ENCODE measurements at places on chromosomes 4 and X.

- peak; percentile 6 for DNase-seq
Observed at GRCh38 chrX:19640693-19641374, 125.5 kb upstream of the MAP3K15 start.

GRCh38 chr4:39025552-39026085 lies 6.6 kb downstream of the TMEM156 start:
- no peak for DNase-seq

GRCh38 chr4:134251322-134251721 lies 49.7 kb upstream of the PABPC4L start:
- DNase-seq = no peak

DNA sequence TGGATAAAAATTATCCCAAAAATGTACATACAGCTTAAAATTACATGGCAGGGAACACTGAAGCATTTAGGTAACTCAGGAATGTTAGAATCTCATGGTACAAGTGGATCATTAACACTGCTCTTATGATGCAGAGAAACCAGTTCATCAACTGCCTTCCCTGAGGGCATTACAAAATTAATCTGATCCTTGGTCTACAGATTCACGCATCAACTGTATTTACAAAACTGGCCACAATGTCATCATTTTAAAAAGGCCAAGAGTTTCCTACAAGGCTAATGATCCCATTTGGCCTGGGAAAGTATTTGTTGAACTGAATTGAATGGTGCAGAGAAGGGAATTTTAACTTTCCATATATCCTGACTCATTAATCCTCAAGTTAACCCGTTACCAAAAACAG lies 84.6 kb downstream of the TSPAN5 start:
- no peak for DNase-seq

GRCh38 chr4:54063229-54063628 lies 1.2 kb downstream of the CHIC2 start:
- no peak for DNase-seq

- DNase-seq = no peak
Observed at GRCh38 chrX:72349190-72349589, 43.5 kb upstream of the CITED1 start.

DNA sequence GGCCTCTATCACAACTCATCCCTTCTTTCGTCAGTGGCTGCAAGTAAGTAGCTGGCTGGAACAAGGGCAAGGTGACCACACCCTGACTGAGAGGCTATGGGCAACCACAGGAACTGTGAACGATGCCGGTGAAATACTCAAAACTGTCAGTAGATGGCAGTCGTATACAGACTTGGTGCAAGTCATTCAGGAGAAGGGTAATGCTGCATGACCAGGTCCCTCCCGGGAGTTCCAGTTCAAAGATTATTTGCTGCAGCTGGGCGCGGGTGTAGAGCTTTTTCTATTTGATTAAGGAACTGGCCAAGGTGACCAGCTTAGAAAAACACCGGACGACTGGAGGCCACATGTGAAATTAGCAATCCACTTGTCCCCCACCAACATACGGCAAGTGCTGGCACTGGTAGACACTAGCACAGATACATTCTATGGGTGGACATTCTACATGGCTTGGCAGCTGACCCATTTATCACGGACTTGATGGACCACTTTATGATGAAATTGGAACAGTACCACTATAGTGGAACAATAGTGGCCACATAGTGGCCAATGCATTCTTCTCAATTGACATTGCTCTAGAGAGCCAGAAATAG lies 726.6 kb downstream of the TRAM1L1 start:
- peak; percentile 37 for DNase-seq

DNA sequence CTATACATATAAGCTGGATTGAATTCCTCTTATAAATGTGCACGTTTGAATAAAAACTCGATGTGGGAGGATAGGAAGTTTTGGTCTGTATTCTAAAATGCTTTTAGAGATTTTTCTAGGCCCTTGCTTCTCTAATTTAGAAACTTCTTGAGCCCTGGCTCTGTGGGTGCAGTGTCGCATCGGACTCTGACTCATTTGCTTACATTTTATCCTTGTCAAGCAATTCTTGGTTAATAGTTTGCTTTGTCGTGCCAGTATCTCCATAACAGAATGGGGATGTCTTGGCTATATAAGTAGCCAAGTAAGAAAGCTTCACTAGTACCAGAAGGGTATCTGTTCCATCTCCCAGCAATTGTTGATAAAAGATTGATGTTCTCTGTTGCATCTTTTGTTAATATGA lies 10.7 kb downstream of the SGMS2 start:
- DNase-seq = no peak

- no peak for DNase-seq
Observed at GRCh38 chr4:128942607-128943006, 133.1 kb downstream of the JADE1 start.

DNA sequence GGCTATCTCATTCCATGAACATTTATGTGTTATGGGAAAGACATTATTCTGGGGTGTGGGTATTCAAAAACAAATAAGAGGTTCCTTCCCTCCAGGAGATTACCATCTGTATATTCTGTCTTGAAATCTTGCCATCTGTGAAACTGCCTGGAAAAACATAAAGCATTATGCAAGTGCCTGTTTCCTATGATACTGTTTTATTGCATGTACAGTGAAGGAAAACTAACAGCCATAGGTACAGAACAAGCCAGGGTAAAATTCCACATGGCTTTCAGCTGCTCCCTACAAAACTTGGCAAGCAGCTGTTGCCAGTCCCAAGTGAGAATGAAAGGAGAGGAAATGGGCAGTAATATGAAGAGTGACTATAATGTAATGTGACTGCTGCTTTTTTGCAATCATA lies 136.0 kb downstream of the GUCY2F start:
- no peak for DNase-seq

DNA sequence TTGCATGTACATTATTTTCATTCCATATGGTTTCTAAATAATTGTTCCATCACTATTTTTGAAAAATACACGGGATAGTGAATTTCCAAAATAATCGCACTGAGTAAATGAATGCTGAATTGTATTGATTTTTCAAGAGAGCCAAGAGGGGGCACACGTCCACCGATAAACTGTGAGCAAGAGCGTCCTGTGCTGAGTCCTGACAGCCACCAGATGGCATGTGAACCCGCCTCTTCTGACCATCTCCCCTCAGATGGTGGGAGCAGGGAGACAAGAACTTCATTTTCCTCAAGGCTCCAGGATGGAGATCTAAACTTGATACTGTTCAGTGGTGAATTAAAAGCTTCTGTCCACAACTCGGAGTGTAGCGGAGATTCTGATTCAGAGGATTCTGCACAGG lies 30.6 kb upstream of the IL9R start:
- DNase-seq = no peak

DNA sequence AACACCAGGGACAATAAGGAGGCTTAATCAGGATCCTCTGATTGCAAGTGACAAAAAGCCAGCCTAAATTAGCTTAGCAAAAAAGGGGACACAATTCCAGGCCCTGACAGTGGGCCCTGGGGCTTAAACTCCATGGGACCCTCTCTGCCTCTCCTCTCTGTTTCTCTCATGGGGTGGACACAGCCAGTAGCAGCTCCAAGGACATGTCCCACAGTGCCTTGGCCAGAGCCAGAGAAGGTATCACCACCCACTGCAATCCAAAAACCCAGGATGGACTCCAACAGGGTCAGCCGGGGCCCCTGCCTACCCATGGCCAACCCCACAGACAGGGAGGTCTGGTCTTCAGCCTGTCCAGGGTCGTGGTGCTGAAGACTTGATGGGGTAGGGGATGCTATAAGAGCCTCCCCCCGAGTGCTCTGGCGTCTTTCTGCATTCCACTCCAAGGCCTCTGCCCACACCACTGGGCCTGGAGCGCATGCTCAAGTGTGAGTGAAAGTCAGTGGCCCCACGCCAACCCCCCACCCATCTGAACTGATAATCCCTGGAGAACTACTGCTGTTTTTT lies 19.7 kb upstream of the PPP2R2C start:
- no peak for DNase-seq

GRCh38 chrX:147875866-147876596 lies 35.7 kb upstream of the FMR1 start:
- DNase-seq = no peak

DNA sequence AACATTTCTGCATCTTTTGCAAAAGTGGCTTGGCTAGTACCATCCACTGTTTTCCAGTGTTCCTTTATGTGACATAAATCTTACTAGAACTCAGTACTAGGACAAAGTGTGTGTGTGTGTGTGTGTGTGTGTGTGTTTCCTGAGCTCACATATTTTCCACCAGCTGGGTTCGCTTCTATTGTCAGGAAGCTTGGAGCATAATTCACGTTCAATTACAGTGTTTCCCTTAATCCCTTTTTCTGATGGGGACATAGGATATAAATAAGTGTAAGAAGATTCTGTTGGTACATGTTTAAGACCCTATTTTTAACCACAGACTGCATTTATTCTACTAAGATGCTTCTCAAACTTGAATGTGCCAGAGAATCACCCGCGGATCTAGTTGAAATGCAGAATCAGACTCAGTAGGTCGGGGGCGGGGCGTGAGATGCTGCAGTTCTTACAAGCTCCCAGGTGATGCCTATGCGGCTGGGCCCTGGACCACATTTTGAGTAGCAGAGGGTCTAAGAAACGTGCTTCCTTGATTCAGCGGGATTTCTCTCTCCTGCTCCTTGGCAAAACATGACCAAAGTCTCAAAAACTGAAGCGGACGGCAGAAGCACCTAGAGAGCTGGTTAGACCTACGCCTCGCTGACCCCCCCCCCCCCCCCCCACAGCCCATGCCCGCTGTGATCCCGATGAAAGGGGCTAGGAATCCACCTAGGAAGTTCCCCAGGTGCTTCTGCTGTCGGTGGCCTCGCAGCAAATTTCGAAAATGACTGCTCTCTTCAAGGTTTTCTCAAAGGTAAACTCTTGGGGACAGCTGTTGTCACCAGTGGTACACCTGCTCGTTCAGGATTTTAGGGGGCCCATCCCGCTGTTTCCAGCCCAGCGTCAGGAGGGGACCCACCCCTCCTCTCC lies 797 bp downstream of the CD99L2 start:
- DNase-seq = no peak

DNA sequence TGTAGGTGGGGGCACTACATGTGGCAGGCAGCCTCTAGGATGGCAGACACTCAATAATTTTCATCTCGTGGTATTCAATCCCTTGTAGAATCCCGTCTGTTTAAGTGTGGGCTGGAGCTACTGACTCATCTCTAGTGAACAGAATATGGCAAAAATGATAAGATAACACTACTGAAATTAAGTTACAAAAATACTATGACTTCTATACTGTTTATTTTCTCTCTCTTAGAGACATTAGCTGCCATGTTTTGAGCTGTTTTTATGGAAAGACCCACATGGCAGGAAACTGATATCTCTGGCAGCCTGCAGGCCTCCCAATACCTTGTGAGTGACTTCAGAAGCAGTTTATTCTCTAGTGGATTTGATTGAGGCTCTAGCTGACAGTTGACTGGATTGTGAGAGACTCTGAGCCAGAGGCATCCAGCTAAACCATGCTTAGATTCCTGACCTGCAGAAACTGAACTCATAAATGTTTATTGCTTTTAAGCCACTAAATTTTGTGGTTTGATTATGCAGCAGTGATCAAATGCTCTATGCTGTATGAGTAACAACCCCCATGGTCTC lies 298.8 kb upstream of the CTSO start:
- no peak for DNase-seq

- DNase-seq = no peak
Observed at GRCh38 chrX:5748586-5749150, 480.0 kb downstream of the NLGN4X start.

GRCh38 chr4:79788884-79789283 lies 284.1 kb downstream of the ANTXR2 start:
- DNase-seq = no peak

DNA sequence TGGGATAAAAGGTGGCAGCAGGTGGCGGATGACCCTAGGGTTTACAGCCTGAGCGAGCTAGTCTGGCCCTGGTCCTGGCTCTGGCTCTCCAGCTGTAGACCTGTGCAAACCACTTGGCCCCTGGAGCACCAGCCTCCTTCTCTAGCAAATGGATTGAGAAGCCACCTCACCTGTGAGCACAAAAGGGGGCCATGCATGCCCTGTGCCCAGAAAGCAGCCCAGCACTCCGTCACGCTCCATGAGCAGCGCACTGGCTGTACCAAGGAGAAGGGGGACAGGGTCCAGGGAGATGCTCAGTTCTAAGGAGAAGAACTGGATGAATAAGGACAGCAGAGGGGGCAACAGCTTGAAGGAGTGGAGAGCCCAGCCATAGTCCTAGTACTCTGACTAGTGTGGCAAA lies 46.9 kb upstream of the C4orf50 start:
- DNase-seq = no peak

GRCh38 chr4:52192721-52193135 lies 141.6 kb downstream of the SPATA18 start:
- no peak for DNase-seq

- DNase-seq = no peak
Observed at GRCh38 chr4:34534916-34535315, 1709.4 kb downstream of the ARAP2 start.

DNA sequence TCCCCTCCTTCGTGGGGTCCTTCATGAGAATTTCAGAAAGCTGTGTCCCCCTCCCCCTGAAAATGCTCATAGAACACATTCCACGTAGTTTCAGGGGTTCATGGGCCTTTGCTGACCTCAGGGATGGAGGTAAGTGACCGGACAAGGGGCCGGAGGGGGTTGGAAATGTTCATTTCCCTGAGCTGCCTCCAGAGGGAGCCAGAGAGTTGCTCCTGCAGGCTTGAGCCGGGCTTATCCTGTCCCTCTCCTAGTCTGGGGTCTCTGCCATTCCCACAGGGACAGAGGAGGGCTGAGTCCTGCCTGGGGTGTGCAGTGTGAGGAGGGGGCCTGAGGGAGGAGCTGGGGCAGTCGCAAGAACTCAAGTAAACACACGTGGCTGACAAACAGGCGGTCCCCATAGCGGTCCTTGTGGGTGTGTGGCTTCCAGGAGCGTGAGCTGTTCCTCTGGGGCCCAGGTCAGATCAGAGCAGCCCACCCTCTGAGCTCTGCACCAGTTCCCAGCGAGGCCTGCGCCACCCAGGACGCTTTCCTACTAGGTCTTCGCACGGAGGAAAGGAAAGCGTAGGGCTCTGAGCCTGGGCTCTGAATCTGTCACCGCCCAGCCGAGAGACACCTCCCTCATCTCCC lies 62.5 kb downstream of the WFS1 start:
- DNase-seq = no peak

DNA sequence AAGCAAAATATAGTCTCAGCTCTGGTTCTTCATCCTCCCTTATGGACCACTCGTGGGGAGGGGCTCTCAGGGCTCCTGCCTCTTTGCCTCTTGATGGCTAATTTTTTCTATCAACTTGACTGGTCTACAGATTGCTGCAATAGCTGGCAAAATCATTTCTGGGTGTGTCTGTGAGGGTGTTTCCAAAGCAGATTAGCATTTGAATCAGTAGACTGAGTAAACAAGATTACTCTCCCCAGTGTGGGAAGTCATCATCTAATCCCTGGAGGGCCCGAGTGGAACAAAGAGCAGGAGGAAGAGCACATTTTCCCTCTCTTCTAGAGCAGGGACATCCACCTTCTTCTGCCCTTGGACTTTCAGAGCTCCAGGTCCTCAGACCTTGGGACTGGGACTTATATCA lies 153.5 kb downstream of the STK32B start:
- no peak for DNase-seq

- DNase-seq = no peak
Observed at GRCh38 chr4:8283161-8283560, 13.6 kb downstream of the HTRA3 start.

GRCh38 chr4:161525121-161525520 lies 638.7 kb downstream of the FSTL5 start:
- no peak for DNase-seq

Measured in NCI-H1048 (cell line).